ENCODE measurements at places on chromosomes 2 and 18.
A peak's percentile ranks its signal among the peaks of the same experiment; 100 is the strongest.

GRCh38 chr18:10387399-10387798, 67.0 kb upstream of the APCDD1 start:
- no peak for DNase-seq

GRCh38 chr18:74388227-74388626, 68.9 kb downstream of the DIPK1C start:
- DNase-seq: no peak

- no peak for DNase-seq
Observed at GRCh38 chr2:44635725-44636124, 274.0 kb downstream of the CAMKMT start.

DNA sequence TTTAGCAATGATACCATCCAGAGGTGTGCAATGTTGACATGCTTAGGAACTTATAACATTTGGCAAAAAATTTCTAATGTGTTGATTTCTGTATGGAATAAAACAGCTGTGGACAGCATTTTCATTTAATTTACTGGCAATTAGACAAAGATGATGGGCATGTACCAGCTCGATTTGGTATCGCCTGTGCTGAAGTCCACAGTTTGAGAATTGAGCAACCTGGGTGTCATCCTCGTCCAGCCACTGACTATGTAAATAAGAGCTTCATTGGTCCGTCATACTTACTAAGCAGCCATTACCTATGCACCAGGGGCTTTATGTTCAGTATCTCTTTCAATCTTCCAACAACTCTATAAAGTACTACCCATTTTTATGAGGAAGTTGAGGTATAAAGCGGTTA, 24.6 kb upstream of the ACAA2 start:
- DNase-seq: no peak

DNA sequence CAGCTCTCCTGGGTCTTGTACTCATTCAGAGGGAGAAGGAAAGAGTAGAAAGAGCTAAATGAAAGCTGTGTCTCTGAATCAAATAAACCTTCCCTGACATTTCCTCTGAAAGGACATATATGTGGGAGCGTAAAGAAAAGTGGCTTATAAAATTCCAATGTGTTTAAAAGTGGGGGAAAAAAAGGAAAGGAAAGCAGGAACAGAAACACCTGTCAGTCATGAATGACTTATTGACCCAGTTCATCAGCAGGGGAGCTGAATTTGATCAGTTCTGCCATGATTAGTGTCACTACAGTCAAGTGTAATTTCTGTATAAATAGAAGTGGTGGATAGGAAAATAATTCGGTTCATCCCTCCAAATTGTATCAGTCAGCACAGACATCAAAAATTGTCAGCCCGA, 382.5 kb downstream of the ERBB4 start:
- no peak for DNase-seq

- no peak for DNase-seq
Observed at GRCh38 chr2:236887531-236887930, 198.2 kb upstream of the COPS8 start.

DNA sequence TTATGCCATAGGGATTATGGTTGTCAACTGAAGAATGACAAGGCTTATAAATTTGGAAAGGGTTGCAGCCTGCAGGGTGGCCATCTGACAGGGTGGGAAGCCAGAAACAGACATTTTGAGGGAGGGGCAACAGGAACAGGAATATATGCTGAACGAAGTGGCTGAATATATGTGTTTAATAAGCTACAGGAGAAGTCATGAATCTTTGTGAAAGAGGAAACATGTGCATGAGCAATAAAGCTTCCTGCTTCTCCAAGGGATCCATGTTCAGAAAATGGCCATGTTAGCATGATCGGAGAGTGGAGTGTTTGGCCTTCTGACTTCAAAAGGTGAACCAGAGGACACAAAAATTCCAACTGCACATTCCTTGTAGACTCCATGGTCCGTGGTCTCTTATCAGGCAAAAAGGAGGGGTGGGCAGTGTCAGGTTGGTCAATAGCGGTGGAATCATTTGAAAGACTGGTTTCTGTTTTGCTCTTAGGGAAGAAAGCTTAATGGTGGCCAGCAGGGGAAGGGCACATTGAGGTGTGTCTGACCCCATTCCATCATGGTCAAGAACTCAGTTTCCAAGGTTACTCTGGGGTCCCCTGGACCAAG, 144.1 kb downstream of the SOCS6 start:
- no peak for DNase-seq

DNA sequence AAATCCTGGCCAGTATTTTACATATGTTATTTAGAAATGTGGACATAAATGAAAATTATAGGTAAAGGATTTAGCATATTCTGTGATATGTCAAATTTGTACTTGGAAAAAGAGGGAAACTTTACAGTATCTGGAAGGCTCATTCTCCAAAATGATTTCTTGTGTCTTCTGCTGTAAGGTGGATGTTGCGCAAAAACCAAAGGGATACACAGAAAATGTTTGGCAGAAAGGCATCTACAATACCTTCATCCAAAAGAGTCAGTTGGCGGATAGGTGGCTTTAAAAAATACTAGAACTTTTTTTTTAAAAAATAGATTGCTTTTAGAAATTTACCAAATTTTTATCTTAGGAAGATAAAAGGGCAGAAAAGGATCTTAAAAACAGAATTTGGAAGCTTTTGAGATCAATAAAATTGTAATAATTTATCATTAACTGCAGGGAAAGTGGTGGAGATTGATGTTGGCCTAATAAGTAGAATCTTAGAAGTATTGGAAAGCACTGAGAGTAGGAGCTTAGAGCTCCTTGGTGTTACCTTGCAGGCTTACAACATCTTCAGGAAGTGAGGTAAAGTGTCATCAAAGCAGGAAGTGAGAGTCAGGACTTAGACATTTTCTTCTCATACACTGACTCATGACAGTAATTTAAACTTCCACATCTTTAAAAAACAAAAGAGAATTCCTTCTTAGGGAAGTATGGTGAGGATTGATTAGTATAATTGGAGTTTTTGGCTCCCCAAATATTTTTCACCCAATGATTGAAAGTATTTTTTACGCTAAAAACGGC, 2.1 kb downstream of the NABP1 start:
- no peak for DNase-seq

DNA sequence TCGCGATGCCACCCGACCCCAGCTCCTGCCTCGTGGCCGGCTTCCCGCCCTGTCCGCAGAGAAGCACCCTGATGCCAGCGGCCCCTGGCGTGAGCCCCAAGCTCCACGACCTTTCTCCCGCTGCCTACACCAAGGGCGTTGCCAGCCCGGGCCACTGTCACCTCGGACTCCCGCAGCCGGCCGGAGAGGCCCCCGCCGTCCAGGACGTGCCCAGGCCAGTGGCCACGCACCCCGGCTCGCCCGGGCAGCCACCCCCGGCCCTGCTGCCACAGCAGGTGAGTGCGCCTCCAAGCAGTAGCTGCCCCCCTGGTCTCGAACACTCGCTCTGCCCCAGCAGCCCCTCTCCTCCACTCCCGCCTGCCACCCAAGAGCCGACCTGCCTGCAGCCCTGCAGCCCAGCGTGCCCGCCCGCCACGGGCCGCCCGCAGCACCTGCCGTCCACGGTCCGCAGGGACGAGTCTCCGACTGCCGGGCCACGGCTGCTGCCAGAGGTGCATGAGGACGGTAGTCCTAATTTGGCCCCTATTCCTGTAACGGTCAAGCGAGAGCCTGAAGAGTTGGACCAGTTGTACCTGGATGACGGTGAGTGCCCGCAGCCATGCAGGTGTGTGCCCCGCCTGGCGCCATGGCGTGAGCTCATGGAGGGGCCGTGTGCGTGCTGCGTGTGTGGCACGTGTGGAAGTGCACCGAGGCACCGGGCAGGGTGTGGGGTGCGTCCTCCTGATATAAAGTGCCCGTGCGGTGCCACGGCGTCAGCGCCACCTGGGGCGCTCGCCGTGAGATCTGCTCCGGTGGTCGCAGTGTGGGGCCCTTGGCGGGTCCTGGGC, 90.8 kb downstream of the NFATC1 start:
- no peak for DNase-seq

DNA sequence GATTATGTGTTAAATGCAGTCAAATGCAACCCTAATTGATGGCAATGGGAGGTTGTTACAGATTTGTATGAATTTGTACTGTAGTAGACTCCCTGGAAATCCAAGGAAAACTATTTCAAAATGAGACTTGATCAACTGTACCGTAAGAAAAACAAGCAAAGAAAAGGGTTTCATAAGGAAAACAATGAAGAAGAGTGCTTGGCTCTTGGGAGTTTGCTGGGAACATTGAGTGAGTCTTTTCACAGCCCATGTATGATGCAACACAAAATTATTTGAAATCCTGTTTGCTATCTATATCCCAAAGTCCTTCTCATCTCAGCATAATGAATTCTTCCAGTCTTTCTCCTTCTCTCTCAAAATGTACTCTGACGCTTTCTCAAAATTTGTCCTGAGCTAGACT, 67.0 kb upstream of the OSR1 start:
- no peak for DNase-seq

- DNase-seq: peak; percentile 48
Observed at GRCh38 chr18:68150961-68151360, 563.9 kb downstream of the TMX3 start.

GRCh38 chr2:147181351-147182029, 663.3 kb upstream of the ACVR2A start:
- DNase-seq: no peak

- DNase-seq: no peak
Observed at GRCh38 chr2:2038746-2039530, 292.1 kb downstream of the MYT1L start.

- DNase-seq: no peak
Observed at GRCh38 chr2:70855667-70856066, 20.1 kb upstream of the CD207 start.

DNA sequence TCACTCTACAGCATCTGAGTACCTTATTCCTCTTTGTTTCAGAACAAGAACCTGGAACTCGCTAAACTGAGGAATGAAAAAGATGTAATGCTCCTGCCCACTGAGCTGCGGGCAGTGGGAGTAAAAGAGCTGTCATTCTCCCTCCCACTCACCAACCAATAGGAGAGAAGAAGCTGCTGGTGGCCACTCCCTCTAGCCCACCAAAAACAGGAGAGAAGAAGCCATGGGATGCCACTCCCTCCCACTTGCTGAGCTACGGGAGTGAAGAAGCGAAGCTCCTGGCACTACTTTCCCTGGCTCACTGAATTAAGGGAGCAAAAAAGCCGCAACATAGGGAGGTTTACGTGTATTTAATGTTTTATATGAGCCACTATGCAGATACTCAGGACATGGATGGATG, 53.7 kb downstream of the RIT2 start:
- no peak for DNase-seq

GRCh38 chr2:182098648-182099047, 113.0 kb downstream of the PPP1R1C start:
- DNase-seq: no peak

GRCh38 chr2:89842180-89842908, 1150.9 kb downstream of the RPIA start:
- no peak for DNase-seq
